Right renal pelvis (tissue), 4 donors: ENCODE measurements at places on chromosomes 1 and 21.

- no peak for DNase-seq
Observed at GRCh38 chr1:237792149-237792548, 98.6 kb downstream of the ZP4 start.

DNA sequence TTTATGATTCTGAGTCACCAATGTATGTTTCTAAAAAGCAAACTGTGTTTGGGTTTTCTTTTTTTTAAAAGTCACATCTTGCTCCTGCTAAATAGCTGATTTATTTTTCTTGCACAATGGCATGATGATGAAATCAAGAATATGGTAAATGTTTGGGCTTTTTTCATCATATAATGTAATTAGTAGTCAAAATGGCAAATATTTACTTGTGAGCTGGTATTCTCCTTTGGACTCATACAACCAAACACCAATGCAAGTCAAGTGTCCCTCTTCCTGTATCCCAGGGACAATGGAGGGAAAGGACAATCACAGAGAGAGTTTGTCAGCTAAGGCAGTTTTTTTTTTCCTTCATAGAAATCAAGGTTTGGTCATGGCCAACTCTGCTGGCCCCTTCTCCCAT, 94.6 kb upstream of the RALGPS2 start:
- DNase-seq = no peak

- peak; percentile 40 for DNase-seq
Observed at GRCh38 chr1:26417111-26417759, 6.6 kb downstream of the LIN28A start.

GRCh38 chr1:55244476-55245099, 29.4 kb upstream of the USP24 start:
- no peak for DNase-seq

DNA sequence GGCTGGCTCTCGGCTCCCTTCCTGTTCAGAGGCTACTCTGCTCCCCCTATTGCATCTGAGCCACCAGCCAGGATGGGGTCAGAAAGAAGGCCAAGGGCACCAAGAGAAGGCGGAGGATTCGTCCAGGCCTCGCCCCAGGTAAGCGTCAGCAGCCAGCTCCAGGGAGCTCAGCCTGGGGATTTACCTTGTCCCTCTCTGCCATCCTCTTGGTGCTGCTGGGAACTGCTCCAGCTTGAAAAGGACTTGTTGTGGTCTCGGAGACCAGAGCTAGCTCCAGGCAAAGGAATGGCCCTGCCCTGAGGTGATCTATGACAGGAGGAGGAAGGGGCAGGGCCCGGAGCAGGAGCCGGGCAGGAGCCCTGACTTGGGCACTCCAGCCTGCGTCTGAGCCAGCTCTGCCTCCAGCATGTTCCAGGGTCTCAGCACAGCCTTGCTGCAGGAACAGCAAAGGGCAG, 113.7 kb upstream of the IFFO2 start:
- no peak for DNase-seq

DNA sequence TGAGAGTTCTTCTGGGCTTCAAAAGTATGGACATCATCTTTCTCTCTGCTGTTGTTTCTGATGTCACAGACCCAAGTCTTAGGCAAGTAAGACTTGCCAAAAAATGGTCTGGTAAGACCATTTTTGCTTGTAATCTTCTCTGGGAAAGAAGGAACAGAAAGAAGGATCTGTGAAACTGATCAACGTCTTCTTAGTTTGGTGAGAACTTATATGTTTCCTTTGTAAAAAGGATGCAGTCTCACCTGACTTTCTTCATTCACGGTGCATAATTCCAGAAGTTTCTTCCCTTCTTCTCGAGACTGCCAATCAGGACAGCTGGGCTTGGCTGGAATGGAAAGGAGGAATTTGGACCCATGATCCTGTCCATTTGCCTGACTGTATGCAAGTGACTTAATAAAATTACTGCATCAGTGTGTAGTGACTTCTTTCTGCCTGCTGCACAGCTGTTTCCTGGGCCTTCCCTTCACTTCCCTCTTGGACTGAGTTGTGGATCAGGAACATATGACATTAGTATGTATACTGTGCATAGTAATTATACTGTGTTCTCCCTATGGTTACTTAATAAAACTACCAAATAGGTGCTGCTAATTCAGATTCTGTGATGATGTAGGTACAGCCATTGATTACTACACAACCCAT, 7.6 kb upstream of the DENND1B start:
- no peak for DNase-seq
